T-helper 2 cell (primary cell): ENCODE measurements at places on chromosomes 5 and 9.

GRCh38 chr5:143923634-143924266 lies 111.8 kb downstream of the HMHB1 start:
- no peak for DNase-seq

DNA sequence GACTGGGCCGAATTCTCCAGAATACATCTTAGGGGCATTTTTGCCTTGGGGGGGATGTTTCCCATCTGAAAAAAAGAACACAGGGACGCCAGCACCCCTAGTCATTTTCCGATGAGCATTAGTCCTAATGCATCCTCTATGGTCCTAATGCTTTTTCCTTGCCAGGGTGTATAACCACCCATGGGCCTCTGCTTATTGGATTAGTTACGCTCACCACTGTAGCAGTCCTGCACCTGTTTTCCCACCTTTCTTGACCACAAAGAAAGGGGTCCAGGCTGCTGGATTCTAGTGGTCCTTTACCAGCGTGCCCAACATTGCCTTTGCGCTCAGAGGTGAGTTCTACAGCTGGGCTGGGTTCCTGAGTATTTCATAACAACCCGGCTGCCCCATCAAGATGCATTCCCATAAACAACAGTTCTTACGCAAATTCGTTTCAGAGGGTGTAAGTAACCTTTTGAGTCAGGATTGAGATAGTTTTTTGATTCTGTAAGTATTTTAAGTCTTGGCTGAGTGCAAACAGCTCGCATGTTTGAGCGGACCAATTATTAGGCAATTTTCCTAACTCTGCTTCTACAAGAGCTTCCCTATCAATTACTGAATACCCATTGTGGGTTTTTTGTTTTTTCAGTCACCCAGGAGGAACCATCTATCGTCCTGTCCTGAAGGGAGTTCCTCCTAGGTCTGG lies 135.1 kb downstream of the DROSHA start:
- no peak for DNase-seq

DNA sequence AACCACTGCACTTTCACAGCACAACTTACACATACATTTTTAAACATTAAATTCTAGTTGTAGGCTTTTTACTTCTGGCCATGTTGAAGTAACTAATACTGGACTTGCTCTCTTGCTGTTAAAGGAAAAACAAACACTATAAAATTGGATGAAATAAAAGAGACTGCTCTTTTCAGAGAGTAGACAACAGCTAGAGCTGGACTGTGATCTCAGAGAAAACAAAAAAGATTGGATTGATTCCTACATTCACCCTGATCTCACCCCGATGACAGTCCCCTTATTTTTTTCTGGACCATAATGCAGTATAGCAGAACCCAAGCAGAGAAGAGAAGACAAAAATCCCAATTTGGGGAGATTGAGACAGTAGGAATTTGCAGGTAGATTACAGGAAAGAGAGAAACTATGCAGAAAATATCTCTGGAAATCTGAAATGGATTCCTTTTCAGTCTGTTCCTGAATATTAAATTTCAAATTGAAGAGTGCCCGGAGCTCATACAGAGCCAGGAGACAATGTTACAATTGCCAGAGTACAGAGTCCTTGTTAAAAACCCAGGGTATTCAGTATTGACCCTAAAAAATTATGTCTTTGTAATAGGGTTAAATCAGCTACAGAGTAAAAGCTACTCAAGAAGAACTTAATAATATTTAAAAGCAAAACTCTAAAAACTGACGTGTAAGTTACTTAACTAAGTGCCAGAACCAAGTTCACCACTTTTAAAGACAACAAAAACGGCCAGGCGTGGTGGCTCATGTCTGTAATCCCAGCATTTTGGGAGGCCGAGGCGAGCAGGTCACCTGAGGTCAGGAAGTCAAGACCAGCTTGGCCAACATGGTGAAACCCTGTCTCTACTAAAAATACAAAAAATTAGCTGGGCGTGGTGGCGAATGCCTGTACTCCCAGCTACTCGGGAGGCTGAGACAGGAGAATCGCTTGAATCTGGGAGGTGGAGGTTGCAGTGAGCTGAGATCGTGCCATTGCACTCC lies 208.6 kb downstream of the MPDZ start:
- no peak for DNase-seq

GRCh38 chr9:7721291-7721690 lies 78.3 kb downstream of the DMAC1 start:
- no peak for DNase-seq

DNA sequence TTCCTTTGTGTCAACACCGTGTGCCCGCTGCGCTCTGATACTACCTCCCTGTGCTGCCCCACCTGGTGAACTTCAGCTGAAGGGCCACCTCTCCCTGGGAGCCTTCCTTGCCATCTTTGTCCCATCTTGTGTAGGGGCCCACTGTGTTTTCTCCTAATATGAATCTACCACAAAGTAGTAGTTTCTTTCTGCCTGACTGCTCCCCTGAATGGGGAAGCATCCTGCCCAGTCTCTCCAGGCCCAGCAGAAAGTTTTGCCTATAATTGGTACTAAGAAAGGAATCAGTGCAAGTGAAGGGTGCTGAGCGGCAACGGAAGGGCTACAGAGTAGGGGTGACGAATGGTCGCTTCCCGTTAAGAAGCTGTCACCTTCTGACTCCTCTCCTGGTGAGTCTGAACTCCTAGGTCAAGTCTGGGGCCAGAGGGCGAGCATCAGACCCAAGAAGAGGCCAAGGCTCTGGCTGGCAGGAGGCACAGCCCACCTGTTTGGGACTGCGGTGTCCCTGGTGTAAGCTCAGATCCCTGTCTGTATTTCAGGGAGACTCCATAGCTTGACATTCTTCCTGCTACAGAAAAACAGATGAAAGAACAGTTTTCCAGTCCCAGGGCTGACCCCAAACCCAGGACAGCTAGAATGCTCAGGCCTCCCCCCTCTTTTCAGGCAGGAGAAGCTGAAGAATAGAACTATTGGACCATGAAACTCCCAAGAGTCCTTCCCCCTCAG lies 24.1 kb downstream of the WWC1 start:
- no peak for DNase-seq

DNA sequence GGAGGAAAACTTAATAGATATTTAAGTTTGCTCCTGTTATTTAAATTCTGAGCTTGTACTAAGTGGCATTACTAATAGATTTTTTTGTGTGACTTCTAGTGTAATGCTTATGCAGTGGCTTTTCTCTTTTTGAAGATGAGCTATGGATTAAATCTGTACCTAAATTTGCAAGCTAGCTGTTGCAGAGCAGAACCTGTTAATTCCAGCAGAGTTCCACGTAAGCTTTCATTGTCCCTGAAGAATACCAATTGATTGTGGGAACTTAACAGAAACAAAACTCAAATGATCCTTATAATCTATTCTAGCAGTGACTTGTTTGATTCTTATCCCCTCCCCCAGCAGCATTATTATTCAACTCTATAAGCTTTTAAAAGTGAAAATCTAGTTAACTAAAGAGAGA lies 51.7 kb downstream of the MAN2A1 start:
- no peak for DNase-seq
